GM03348 (cell line): ENCODE measurements at places on chromosomes 7 and 10.

- no peak for DNase-seq
Measured at GRCh38 chr7:48899932-48900331, 24.4 kb upstream of the CDC14C start.

DNA sequence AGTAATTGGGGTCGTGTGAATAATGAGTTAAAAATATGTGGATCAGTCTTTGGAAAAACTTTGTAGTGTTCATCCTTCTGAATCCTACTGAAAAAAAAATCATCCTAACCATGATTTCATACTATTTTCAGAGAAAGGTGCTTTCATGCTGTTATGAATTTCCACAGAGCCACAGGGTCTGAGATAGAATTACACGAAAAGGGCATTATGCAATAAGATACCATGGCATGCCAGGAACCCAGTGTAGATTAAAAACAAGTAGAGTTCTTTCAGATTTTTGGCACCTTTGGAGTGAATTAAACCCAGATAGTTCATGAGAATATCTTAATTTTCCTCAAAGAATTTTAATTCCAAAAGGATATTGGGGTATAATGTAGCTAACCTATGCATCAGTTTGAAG is 47.5 kb upstream of the AGMO start:
- no peak for DNase-seq

- DNase-seq = no peak
Measured at GRCh38 chr7:82229164-82229563, 214.4 kb downstream of the CACNA2D1 start.

- DNase-seq = no peak
Measured at GRCh38 chr10:33666686-33667480, 332.4 kb upstream of the NRP1 start.

DNA sequence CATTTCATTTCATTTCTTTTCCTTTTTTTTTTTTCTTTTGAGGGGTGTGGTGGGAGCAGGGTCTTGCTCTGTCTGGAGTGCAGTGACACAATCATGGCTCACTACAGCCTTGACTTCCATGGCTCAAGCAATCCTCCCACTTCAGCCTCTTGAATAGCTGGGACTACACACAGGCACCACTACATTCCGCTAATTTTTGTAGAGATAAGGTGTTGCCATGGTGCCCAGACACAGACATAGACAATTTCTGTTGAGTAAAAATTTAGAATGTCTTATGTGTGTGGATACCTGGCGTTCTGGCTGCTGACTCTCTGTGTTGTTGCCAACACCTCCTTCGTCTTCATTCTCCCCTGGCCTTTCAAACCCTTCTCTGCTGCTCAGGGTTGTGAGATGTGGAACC is 54.0 kb upstream of the PRSS58 start:
- DNase-seq = no peak

DNA sequence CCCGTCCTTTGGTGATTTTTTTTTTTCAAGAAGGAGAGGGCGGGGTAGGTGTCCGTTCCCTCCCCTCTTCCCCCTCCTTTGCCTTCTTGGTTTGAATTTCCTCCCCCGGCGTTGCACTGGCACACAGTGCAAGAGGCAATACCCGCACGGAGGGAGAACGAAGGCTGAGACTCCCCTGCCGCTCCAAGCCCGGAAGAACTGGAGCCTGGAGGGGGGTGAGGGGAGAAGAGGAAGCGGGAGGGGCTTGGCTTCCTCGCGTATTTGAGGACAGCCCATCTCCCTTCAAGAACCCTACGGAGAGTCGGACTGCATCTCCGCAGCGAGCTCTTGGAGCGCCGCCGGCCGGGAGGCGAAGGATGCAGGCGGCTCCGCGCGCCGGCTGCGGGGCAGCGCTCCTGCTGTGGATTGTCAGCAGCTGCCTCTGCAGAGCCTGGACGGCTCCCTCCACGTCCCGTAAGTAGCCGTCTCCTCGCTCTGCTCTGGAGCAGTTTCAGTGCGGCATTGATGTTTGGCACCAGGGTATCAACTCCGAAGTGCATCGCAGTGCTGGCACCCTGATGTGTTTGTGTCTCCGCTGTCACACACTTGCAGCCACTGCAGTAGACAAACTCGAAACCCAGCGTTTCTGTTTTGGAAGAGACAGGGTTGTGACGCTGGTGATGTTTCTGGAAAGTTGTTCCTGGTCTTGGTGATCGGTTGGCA is at the start of gene CNTNAP2:
TSS of gene CNTNAP2 (plus strand) at position 281 of the 702 bp plus-strand sequence. CDS start at position 357, 76 bp downstream.
- DNase-seq = peak; percentile 50

GRCh38 chr7:41256186-41256945 is 446.5 kb downstream of the INHBA start:
- DNase-seq = peak; percentile 29

DNA sequence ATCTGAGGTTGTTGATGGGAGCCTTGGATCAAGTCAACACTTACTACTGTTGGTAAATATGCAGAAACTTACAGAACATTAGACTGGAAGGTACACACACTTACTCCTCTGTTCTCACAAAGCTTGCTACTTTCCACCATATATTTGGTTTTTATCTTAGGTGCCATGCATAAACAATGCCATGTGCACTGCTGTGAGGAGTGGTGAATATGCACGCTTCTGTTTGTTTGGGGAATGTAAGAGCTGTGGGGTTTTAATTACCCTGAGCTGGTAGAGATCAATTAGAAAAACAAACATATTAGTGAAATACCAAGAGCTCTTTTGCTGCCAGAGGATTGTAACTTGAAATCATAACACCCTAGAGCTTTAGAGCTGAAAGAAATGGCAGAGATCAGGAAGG is 79.8 kb upstream of the ARID5B start:
- no peak for DNase-seq

DNA sequence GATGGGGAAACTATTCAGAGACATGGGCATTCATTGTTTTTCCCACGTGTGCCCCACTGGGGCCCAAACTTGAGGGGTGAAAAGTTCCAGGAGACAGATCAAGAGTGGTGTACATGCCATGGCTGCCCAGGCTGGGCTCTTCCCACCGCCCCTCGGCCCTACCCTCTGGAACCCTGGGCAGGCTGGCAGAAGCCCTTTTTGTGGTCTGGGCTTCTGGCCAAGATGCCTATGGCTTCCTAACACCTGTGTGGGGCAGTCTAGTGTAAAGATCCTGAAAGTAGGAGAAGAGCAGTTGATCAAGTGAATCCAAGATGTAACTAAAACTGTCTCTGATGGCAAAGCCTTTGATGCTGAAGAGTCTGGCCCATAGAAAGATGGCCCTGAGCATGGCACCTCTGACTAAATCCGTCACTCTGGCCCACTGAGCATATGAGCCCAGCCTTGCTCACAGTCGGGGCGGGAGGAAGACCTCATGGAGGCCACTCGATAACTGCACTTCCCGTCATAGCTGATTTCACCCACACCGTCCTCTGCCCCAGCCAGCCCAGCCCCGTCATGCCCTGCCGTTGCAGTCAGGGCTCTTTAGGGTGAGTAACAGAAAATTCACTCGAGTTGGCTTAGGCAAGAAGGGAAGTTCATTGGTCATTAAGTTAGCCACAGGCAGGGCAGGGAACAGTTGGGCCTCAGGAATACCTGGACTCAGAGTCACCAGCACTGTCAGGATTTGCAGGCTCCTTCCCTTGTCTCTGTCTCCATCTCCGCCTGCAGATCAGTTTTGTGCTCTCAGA is 37.9 kb upstream of the MTPAP start:
- no peak for DNase-seq

- no peak for DNase-seq
Measured at GRCh38 chr10:117221156-117221711, 19.7 kb upstream of the SLC18A2 start.

- DNase-seq = no peak
Measured at GRCh38 chr10:45096001-45096400, 95.3 kb downstream of the ZNF22 start.

DNA sequence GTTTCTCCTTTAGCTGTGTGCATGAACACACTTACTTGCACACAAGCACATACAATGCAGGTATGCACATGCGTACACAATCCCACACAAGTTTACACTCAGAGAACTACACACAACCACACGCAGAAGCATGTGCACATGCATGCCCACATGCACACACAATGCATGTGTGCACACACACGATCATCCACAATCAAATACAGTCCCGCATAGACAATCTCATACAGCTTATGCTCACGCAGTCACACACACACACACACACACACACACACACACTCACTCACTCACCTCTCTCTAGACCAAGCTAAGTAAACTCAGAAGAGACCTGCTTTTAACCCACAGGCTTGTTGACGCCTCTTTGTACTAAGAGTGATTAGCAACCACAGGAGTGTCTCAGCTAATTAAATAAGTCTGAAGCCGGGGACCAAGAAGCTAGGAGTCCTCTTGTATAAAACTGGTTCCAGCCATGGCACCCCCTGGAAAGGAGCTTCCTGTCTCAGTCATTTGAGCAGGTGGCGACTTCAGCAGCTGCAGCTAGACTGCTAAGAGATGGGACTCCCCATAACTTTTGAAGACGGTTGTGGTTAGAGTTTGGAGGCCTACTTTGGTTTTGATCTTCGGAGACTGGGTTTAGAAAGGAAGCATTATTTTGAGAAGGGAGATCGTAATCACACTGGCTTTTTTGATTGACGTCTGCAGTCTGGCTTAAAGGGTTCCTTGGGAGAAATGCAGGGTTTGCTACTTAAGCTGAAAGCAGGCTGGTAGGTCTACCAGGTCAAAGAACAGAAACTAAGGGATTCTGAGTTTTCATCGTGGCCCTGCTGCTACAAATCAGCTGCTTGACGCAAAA is 82.3 kb upstream of the ADRB1 start:
- DNase-seq = no peak

GRCh38 chr10:88493691-88494483 is 89.2 kb downstream of the RNLS start:
- DNase-seq = peak; percentile 18

DNA sequence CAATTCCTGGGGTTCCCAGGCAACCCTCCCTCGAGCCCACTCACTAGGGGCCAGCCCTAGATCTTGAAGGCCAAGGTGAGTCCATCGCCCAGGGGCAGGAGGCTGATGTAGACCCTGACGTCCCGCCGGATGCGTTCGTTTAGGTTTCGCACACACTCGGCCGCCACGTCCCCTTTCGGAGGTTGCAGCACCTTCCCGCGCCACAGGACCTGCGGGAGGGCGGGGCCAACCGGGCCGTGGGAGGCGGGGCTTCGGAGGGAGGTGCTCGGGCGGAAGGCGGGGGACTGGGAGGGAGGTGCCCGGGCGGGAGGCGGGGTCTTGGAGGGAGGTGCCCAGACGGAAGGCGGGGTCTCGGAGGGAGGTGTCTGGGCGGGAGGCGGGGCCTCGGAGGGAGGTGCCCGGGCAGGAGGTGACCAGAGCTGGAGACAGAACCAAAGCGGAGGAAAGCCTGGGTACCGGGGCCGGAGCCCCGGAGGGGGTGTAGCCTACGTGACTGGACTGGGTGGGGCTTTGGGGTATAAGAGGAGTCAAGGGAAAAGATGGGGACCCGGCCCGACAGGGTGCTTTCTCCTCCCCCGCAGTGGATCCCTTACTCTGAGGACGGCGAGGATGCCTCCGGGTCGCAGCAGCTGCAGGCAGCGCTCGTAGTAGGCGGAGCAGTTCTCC is 1.6 kb downstream of the COMTD1 start:
- DNase-seq = peak; percentile 98

- DNase-seq = no peak
Measured at GRCh38 chr10:98394851-98395440, 20.0 kb downstream of the PYROXD2 start.

DNA sequence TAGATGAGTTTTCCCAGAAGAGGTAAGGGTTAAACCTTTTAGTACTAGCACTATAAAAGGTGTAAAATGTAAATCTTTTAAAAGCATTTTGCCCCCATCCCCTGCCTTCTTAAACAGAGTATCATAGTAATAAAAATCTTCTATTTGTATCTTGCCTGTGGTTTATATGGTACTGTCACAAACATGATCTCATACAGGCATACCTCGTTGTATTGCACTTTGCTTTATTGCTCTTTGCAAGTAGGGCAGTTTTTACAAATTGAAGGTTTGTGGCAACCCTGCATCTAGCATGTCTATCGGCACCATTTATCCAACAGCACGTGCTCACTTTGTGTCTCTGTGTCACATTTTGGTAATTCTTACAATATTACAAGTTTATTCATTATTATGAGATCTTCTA is 198.8 kb upstream of the YAE1 start:
- no peak for DNase-seq

DNA sequence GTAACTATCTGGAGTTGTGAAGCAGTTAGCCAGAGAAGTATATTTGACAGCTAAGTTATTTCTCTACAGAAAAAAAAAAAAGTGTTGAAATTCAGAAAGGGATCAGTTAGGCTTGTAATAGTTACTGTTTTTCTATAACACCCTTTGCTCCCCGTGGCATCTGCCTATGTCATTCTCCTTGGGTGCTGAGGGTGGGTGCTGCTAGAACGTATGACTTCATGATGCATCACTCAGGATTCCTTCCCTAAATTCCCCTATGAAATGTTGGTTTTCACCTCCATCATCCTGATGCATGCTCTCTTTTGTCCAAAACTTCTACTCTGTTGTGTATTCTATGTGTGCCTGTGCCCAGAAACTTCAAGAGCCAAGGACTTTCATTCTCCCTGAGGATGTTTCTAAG is 536.4 kb downstream of the GRM8 start:
- no peak for DNase-seq

DNA sequence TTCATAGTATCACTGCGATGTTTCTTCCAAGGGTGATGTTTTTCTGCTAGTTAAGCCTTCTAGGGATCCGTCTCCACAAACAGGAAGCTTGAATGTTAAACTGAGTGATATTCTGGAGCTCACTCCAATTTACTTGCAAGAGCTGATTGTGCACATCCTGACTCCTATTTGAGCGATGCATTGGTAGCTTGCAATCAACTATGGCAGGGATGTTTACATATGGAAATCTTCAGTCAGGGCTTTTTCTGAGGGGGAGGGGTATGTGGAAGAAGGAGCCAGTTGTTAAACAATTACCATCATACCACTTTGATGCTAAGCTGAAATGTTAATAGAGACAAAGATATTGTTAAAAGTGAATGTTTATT is 43.2 kb upstream of the NXPH1 start:
- no peak for DNase-seq

- DNase-seq = no peak
Measured at GRCh38 chr10:125068406-125068805, 92.0 kb downstream of the CTBP2 start.

GRCh38 chr10:98885378-98885777 is 350.3 kb downstream of the HPSE2 start:
- DNase-seq = no peak

GRCh38 chr7:70210936-70211310 is 612.6 kb downstream of the AUTS2 start:
- no peak for DNase-seq

DNA sequence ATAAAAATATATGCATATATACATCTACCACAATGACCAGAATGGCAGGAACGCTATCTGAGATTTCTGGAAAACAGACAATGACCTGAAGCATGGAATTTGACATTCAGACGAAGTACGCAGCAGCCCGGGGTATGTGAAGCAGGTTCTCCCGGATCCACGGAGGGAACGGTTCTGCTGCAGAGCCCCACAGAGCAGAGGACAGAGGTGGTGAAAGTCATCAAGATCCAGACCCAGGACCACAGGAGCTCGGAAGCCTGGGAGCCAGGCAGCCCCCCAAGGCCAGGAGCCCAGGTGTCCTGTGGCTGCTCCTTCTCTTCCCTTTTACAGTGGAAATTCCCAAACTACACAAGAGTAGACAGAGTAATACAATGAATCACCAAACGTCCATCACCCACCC is 42.1 kb upstream of the DNAAF5 start:
- DNase-seq = no peak
